ENCODE measurements at places on chromosomes 11 and 22.
A peak's percentile ranks its signal among the peaks of the same experiment; 100 is the strongest.

DNA sequence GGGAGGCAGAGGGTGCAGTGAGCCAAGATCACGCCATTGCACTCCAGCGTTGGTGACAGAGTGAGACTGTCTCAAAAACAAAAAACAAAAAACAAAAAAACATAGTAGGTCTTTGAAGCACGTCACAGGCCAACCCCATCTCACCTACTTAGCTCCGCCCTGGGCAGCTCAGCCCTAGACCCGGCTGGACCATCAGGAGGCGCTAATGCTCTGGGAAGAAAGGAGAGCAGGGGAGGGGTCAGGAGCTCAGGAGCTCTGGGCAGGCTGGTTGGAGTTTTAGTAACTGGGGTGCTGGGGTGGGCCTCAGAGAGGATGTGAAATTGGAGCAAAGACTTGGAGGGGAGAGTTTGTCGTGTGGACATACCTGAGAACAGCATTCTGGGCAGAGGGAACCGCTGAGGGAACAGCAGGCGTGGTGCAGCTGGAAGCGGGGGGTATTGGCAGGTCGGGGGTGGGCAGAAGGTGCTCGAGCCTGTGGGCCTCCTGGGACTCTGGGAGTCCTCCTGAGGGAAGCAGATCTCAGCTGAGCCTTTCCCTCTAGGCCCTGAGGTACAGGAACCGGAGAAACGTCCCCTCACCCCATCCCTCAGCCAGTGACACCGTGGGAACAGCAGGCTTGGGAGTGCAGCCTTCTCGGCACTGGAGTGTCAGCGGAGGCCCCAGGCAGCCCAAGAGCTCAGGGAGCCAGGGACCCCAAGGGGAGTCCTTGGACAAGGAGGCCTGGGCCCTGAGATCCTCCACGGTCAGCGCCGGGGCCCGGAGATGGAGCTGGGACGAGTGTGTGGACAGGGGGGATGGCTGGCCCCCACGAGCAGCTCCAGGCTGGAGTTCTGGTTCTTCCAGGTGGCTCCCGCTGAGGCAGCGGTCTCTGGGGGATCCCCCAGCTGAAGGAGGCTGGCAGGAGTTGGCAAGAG is 2.2 kb upstream of the RPS6KA4 start:
- DNase-seq, result peak; percentile 43

- no peak for DNase-seq
Measured at GRCh38 chr11:74721479-74721835, 9.8 kb downstream of the CHRDL2 start.

DNA sequence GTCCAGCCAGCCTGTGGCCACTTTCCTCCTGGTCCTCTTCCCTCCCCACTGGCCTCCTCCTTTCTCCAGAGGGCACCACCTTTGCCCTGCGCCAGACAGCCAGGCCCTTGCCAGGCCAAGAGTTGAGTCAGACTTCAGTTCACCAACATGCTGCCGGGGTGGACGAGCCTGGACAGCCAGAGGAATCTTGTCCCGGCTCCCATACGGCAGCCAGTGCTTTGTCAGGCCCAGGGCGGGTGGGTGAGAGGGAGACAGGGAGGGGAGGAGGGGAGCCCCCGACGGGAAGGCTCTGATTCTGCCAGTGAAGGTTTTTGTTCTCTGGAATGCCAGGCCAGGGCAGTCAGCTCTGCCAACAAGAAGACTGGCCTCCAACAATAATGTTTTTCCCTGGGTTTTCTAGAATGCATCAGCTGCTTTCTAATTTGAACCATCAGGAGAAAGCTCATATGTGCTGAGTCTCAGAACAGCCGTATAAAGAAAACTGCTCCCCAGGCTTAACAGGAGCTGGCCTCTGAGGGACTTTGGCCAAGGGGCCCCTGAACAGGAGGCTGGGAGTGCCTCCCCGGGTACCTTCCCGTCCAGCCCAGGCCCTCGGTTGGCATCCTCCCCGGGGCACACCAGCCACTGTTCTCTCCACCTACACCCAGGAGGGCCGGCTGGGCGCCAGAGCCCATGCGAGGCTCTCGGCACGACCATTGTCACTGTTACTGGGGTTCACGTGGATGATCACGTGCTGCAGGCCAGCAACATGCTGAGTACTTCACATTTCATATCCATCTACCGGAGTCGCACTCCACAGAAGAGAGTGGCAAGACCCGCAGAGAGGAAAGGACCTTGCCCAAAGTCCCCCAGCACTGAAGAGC is 28.6 kb downstream of the LIF start:
- no peak for DNase-seq

DNA sequence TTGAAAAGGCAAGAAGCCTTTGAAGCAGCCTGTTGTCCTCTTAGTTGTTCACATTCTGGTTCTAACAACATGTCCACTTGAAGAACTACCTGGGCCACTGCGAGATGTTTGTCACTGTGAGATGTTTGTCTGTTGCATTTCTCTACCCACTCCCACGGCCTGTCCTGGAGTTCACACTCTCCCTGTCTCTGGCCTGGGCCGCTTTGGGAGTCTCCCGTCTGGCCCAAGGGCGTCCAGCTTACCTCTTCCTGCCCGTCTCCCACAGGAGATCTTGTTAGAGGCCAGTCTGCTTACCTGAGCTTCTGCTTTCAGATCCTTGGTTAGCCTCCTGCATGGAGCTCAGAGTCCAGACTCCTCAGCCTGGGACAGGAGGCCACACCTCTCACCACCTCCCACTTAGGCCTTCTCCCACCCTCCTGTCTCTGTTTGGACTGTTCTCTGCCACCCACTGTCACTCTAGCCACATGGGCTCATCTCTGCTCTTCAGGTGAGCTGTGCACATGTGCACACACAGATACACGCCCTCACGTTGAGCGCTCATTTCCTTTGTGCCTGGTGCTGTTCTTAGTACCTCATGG is 66.0 kb downstream of the TBC1D22A start:
- no peak for DNase-seq

DNA sequence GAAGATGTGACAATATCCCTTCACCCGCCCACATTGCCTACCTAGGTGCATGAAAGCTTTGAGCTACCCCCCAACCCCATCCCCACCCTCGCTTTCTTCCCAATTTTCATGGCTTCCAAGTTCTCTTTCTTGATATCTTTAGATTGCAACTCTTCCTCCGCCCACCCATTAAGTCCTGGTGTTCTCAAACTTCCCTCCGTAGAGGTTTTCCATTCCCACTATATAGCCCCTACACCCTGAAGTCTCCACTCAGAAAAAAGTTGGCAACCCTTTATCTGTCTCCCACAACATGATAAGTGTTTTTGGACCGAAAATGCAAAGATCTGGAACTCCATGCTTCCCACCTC is 572 bp downstream of the ZNF70 start:
- DNase-seq, result no peak

- DNase-seq, result no peak
Measured at GRCh38 chr22:22384267-22384666, 124.3 kb downstream of the ZNF280B start.

GRCh38 chr11:110828086-110828485 is 115.8 kb upstream of the ARHGAP20 start:
- DNase-seq, result no peak

DNA sequence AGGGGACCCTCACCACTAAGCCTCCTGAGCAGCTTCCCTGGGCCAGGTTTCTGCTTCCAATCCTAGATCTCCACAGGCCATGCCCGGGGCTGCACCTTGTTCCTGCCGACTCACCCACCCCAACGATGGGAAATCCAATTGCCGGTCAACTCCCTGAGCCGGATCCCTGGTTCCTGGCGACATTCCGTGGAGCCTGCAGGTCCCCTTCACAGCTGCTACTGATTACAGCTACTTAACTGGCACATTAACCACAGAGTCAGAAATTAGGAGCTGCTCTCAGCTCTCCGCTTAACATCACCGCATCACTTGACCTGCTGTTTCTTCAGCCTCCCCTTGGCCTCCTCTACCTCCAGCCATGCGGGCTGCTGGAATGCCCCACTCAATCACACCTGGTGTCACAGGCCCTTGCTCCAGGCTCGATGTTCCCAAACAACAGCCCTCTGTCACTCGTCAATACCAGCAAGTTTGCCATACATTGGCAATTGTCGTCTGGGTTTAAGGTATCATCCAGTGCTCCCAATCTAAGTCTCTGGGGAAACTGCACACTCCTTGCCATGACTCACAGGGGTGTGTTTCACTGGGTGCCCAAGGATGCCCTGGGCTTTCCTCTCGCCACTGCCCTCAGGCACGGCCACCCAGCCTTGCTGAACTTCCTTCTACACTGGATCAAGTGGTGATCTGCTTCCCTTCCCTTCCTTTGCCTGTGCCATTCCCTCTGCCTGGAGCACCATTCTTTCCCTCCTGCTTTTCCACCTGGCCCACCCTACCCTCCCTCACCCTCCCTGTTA is 181.0 kb downstream of the MN1 start:
- no peak for DNase-seq

DNA sequence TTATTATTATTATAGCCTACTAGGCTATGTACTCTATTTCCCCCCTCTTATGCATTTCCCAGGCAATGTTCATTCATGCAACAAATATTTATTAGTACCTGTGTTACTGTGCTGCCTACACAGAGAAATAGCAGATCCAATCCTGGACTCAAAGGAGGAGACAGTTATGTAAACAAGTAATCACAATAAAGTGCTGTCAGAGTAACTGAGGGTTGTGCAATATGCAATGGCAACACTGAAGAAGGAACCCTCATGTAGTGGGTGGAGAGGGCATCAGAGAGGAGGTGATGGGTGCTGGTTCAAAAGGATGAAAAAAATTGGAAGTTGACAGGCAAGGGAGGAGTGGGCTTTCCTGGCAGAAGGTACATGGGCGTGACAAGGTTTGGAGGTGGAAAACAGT is 886 bp upstream of the P4HA3 start:
- no peak for DNase-seq

DNA sequence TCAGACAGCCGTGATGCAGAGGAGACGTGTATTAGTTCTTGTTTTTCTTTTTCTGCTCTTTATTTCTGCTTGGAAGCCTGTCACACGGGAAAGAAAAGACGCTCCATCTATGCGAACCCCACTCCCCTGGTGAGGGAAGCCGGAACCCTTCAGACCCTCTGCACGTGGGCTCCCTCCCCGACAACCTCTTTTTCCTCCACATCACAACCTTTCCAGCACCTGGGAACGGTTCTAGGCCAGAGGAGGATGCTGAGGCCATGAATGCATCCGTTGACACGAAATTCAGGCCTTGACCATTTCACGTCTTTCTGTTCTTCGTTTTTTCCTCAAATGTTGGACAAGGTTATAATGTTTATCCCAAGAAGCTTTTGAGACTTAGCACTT is 85.3 kb upstream of the WNT7B start:
- no peak for DNase-seq

- no peak for DNase-seq
Measured at GRCh38 chr11:22734628-22735345, 68.4 kb downstream of the GAS2 start.

DNA sequence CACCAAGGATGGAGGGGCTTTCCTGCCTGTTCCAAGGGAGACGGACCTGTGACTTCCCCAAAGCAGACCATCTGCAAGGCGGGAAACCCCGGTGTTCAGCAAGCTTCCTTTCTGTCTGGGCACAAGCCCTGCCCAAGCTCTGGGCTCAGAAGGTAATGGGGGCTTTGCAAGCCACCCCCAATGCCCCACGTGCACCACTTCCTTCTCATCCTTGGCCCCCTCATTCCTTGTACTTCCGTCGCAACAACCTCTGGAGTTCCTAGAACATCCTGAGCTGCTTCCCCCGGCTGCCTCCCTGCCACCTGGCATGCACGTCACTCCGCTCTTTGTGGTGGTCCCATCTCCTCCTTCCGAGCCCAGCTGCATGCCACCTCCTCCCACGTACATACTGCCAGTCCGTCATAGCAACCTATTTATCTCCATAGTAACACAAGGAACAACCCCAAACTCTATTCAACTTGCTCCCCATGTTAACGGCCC is 3.9 kb downstream of the MYEOV start:
- DNase-seq, result peak; percentile 32

DNA sequence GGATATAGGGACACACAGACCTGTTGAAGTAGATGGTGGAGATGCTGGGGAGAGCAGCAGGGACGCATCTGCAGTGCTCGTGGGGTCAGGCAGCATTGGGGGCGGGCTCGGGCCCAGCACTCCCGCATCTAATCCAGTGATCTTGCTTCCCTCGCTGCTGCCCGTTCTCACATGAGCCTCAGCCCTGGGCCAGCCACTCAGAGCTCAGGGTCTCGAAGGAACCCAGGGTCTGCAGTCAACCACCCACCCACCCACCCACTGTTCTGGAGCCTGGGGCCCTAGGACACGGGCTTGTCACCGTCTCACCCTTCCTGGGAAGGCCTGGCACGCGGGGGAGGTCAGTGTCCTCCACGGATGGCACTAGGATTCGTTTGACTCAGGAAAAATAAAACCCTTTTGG is 406.0 kb downstream of the TBC1D22A start:
- no peak for DNase-seq

GRCh38 chr11:66314561-66315497 is 2.0 kb downstream of the CD248 start:
- DNase-seq, result no peak

- DNase-seq, result no peak
Measured at GRCh38 chr22:22901578-22902218, 14.1 kb downstream of the IGLL5 start.

DNA sequence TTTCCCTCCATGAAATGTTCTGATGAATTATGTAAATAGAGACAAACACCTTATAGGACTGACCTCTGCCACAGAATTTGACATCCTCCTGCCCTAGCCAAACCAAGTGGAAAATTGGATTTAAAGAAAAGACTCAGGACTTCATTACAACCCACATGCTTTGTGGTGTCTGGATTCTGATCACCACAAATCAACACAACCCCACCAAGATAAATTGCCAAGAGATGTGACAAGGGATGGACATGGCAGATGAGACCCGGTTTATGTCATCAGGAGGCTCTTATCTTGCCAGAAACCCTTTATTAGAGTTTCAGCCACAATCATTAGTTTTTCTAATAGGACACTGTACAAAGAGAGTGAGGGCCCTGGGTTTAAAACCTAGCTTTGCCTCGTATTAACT is 57.9 kb upstream of the SLC6A5 start:
- DNase-seq, result no peak

DNA sequence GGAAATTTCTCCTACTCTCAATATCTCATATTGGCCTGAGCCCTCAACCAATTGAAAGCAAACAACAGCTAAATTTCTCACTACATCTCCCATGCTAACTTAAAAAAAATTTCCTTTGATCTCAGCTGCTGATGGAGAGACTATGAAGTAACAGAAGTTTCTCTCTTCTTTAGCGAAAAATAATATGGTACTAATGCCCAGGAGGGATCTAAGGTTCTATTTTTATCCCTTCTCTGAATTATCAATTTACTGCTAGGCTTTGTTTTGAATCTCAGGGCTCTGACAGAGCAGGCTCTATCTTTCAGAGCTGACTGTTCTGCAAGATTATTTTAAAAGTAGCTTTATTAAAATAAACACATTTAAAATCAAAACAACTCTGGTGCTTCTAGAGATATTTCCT is 558.6 kb downstream of the KCNA4 start:
- DNase-seq, result no peak

- DNase-seq, result peak; percentile 6
Measured at GRCh38 chr11:70490208-70490607, 91.9 kb downstream of the CTTN start.

Measured in stimulated activated CD4-positive, alpha-beta T cell treated with anti-CD3 and anti-CD28 coated beads, Interleukin-2, amount 100 ng/mL, for 24 hours (primary cell).